ENCODE measurements at places on chromosomes 2 and 18. TPM values are rescaled to one million over a fixed set of nuclear protein-coding genes. Genes with fewer than 3 reads are reported as not detected.

EPAS1 gene
- total RNA-seq, result 270 TPM

EMILIN2 gene
- 29.1 TPM for total RNA-seq

PMAIP1 gene
- total RNA-seq, result not detected

MGAT4A gene
- 13.3 TPM for total RNA-seq

MC2R gene
- not detected for total RNA-seq

ANTXR1 gene
- 69.0 TPM for total RNA-seq

CASP8 gene
- 14.1 TPM for total RNA-seq

RHOB gene
- total RNA-seq, result 1,871 TPM

BZW1 gene
- total RNA-seq, result 215 TPM

RNASEH1 gene
- total RNA-seq, result 21.6 TPM

ELOA2 gene
- not detected for total RNA-seq

ANKRD53 gene
- total RNA-seq, result 9.0 TPM

ALPP gene
- not detected for total RNA-seq

All from tibial nerve (tissue), 4 donors.